ENCODE measurements at places on chromosomes 12 and 14. TPM values are rescaled to one million over a fixed set of nuclear protein-coding genes. Genes with fewer than 3 reads are reported as not detected.

DNA sequence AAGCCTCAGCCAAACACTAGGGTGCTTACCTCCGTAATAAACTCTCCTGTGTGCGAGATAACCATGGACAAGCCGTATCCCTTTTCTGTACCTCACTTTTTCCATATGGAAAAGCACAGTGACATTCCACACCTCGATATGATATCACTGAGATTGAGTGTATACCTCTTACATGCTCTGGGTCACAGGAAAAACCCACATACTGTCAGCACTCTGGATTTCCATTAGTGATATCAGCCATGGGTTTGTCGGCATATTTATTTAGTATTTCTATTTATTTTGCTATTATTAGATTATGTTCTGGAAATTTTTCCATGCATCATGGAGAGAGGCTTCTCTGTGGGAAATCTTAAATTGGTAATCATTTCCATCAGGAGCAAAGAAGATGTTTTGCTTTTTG lies 28.0 kb upstream of the DAAM1 start:
- DNase-seq: no peak

DNA sequence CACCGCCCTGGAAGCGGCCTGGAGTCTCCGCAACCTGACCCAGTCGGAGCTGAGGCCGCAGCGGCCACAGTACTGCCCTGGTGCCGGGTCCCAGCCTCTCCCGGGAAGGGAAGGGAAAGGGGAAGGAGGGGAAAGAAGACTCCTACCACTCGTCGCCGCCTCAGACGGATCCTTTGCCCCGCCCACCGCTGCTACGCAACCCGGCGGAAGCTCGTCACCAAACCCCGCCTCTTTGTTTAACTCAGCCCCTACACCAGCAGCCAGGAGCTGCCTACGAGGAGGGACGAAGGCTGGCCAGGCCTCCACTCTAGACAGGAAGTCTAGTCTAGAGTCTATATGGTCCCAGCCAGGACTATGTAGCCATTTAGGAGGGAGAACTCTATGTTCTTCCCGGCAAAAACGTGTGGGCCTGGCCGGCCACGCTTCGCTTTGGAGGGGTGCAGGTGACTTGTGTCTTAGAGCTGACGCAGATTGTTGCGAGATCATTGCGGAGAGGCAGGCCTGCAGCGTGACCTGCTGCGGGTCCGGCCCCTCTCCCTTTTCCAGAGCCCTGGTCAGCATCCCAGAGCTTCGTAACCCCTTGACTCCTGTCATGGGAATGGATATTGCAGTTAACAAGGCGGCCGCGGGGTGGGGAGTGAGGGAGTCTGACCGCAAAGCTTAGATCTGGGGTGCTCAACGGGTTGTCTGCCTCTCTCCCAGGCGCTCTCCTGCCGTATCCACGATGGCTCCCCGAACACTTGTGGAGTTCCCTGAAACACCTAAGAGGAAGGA lies at the start of gene RNF41:
Gene RNF41 (minus strand): TSS at position 166 of the 774 bp plus-strand sequence. CDS start 7,875 bp downstream, outside the sequence.
- DNase-seq: peak; percentile 98

CFAP54 gene
- not detected for total RNA-seq

PLEKHG7 gene
- total RNA-seq: not detected
